ENCODE measurements at places on chromosomes 3 and 15.

GRCh38 chr3:11457135-11457534, 184.9 kb downstream of the ATG7 start:
- no peak for DNase-seq

DNA sequence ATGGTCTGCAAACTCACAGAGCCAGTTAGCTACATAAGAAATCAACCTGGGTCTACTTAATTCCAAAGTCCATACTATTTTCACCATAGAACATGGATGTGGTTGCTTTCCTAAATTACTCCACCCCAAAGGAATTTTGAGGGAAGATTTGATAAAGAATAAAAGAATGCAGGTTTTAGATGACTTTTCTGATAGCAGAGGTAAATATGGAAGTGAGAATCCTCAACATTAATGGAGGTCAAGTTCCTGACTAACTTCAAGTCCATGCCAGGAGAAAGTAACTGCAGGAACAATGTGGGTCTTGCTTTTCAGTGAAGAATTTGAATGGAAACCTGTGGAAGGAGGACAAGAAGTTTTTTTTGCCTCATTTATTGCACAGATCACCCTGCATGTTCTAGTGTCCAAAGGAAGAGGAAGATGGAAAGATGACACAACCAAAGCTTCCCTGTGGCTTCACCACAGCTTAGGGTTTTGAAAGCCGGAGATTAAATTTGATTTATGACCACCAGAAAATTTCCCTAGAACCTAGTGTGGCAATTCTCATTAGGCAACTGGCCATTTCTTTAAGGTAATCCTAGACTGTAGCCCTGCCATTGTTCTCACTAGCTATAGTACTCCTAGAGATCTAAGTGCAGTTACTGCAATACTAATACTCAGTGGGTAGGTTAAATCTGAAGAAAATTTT, 429.7 kb downstream of the RAP2B start:
- DNase-seq = no peak

DNA sequence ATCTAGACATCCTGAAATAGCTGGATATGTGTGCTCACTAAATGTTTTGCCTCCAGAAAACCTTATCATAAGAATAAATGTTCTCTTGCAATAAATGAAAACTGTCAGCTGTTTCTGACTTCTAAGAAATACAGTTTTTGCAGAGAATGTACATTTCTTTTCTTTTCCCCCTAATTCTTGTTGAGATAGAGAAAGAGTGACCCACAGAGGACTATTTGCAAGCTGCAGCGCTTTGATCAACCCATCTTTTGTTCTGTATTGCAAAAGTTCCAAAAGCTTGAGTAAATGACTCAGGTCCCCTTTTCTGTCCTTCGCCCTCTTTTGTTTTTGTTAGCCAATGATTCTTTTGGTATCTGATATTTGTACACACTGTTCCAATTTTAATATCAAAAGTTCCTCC, 141.9 kb downstream of the BBX start:
- DNase-seq = no peak

- no peak for DNase-seq
Measured at GRCh38 chr15:36912311-36912712, 188.0 kb downstream of the MEIS2 start.

DNA sequence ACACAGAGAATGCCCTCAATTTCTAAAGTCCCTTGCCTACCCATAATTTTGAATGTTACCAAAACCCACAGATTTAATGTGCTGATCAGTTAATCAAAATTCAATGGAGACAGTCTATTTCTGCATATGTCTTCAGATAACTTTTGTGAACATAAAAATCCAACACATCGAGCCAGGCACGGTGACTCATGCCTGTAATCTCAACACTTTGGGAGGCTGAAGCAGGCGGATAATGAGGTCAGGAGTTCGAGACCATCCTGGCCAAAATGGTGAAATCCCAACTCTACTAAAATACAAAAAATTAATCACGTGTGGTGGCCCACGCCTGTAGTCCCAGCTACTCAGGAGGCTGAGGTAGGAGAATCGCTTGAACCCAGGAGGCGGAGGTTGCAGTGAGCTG, 49.3 kb downstream of the PEAK1 start:
- DNase-seq = no peak

- no peak for DNase-seq
Measured at GRCh38 chr15:67685008-67685599, 140.2 kb upstream of the SKOR1 start.

DNA sequence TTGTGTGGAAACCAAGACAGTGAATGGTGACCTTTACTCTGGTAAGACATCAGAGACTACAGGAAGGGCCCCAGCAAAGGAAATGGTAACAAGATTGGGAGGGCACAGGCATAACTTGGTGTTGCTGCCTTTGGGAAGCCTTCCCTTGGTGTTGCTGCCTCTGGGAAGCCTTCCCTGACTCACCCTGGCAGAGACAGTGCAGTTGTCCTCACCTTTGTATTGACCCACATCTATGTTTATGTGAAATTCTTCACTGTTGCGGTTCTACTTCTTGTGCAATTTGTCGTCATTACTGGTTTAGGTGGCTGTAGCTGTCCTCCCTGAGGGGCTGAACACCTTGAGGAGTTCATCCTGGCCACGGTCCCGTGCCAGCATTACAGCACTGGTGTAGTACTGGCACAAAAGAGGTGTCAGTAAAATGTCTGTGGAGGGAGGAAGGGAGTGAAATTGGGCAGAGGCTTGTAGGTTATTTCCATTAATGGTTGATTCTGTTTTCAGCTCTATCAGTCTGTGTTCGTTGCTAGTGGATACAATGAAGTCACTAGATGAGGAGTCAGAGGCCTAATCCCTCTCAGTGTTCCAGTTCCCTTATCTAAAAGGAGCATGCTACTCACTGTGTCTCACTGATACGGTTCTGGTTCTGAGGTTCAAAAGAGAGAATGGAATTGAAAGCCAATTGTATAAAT, 21.6 kb downstream of the IFT122 start:
- DNase-seq = no peak

GRCh38 chr15:90646662-90647305, 70.4 kb upstream of the BLM start:
- no peak for DNase-seq

GRCh38 chr3:46848271-46849044, 14.8 kb downstream of the MYL3 start:
- no peak for DNase-seq

DNA sequence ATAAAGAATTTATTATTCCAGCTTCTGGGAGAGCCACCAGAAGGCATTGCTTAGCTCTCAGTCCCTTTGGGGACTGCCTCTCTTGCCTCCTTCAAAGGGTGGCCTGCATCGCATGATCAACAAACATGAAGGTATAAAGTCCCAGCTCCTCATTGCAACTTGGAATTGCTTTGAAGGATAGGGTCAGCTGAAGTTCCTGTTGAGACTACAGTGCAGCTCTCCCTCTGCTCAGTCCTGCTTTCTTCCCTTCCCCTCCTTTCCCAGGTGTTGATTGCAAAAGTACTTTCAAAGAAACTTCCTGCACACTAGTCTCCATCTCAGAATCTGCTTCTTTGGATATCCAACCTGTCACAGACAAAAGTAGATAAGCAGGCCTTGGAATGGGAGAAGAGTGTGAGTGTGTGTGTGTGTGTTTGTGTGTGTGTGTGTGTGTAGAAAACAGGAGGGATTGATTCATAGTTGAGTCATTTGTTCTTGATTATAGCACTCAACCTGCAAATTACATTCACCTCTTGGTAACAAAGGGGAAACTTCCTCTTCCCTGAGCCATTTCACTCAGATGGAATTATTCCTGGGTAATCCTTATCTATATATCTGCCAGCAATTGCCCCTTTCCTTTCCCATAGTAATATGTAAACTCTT, 13.7 kb downstream of the CCR8 start:
- DNase-seq = no peak

- peak; percentile 14 for DNase-seq
Measured at GRCh38 chr3:8328967-8329366, 172.7 kb upstream of the LMCD1 start.

DNA sequence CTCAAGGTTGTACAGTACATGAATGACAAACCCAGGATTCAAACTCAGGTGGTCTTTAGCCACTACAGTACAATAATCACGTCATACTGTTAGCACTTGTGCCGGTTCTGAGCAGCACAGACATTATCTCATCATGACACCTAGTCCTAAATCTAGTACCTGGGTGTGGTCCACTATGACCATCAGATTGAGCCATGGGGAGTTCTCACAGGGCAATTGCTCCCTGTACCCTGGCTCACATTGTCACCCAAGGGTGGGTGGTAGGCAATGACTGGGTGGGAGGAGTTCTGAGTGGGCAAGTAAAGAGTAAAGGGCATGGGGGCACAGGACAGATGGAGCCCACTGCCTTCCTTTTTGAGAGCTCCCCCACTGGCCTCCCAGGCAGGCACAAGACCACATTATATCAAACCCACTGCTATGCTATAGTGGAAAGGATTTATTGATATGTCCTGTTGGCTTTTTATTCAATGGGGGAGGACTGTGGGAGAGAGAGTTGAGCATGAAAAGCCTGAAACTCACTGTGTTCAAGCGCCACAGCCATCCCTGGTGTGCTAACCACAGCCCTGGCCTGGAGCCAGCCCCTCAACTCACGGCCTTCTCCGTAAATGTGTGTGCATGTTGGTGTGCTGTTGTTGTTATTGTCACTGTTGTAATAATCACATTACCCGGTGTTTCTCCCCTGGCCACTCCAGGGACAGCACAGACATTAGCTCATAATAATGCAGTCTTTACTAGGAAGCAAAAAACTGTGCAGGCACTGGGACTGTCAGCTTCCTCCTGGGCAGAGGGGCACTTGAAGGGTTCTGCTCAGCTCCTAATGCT, 27.3 kb downstream of the ADCY5 start:
- no peak for DNase-seq

DNA sequence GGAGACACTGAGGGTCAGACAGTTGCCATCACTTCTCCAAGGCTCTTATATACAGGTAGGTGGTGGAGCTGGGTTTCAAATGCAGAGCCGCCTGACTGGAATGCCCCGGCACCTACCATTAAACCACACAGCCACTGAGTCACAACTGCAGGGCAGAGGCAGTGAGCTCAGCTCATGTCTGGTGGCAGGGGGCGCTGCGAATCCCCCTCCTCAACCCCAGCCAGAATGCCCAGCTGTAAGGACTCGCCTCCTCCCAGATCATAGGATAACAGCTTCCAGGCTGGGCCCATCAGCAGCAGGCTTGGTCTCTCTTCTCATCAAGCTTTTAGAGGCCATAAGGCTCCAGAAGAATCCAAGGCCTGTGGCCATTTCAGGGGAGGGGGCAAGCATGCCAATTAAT, 26.4 kb downstream of the ADCY5 start:
- no peak for DNase-seq

DNA sequence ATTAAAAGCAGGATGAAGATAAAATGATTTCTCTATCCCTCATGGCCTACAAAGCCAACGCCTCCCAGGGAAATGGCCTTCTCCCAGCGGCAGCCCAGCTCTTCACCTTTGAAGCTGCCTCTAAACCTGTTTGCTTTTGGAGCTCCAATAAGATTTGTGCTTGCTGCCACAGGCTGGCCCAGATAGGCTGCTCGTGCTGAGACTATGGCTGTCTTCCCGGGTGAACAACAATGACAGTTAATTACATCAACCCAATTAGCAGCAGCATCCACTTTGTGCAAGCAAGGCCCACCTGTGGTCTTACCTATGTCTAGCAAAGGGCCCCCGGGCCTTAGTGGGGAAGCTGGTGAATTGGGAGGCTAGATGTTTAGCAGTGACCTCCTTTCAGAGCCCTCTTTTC, 179.6 kb downstream of the P3H2 start:
- no peak for DNase-seq

- DNase-seq = no peak
Measured at GRCh38 chr3:126956866-126957650, 25.9 kb upstream of the PLXNA1 start.

DNA sequence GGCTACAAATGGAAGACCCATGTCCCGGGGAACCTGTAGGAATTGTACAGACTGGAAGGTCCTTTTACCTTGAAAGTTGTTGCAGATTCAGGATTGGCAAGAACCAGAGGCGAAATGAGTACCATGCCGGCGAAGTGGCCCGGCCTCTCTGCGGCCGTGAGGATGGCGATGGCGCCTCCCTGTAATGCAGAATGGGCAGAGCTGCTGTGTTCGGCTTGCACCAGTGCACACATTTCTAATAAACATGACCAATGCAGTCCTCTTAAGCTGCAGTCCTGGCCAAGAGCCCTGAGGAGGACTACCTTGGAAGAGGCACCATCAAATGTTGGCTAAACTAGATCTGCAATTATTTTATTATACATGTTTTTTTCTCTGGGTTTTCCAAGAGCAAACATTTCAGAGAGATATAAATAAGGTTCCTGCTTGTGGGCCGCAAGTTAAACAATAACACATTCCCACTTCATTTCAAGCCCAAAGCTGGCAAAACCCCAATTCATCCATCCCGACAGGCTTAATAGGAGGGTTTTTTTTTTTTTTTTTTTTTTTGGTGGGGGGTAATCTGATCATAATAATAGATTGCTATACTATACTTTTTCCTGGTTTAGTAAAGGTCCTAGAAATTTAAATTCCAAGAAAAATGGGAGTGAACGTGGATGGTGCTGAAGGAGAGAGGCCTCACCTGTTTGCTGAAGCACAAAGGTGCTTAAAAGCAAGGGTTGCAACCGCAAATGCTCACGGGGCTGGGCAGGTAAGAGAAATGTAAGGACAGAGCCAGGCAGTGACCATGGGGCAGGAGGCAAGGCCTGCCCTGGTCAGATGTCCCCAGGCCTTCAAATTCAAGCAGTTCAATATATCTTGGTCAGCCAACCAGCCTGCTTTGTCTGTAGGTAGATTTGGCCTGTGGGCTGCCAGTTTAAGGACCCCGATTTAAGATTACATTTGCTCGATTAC, 48.5 kb downstream of the ABTB1 start:
- DNase-seq = no peak
